ENCODE measurements at places on chromosomes 2 and 18.

DNA sequence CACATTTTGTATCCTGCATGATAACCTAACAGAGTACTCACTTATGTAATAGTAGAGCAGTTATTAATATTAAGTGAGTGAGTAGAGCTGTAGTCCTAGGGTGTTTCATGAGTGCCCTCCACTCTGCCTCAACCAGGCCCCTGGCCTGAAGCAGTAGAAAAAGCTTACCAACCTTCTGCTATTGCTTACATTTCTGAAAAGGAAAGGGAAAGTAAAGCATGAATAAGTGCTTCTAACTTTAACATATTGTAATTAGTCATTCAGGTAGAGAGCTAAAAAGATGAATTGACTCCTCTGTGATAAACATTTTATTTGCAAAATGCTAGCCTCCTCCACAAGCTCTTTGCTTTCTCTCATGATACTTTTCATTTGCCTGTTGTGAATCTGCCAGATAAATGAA, 94.7 kb upstream of the RPE start:
- no peak for DNase-seq

GRCh38 chr2:23518481-23519333, 133.7 kb downstream of the KLHL29 start:
- DNase-seq: no peak

- no peak for DNase-seq
These were observed 74.2 kb upstream of the FSIP2 start for GRCh38 chr2:185664384-185664783.

- DNase-seq: no peak
These were observed 110.6 kb downstream of the MRO start for GRCh38 chr18:50709193-50709592.

- no peak for DNase-seq
These were observed 89.4 kb downstream of the RRM2 start for GRCh38 chr2:10211844-10212422.

- no peak for DNase-seq
These were observed 269.5 kb downstream of the EIPR1 start for GRCh38 chr2:3108105-3108504.

DNA sequence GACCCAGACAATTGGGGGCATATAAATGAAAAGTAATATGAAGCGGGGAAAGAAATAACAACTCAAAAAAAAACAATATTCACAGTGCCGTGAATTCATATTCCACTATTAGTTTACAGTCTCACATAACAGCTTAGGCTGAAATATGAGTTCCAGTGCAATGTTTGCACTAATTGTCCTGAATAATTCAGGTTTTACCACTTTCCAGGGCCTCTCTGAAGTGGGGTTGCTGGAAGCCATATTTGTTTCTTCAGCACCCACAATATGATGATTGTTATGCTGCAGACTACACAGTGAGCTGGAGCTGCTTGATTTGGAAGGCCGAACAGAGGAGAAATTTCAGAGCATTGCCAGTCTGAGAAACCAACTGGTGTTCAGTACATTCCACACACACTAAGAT, 894.5 kb upstream of the ACVR2A start:
- DNase-seq: no peak

GRCh38 chr2:168568476-168569267, 112.6 kb downstream of the CERS6 start:
- no peak for DNase-seq

DNA sequence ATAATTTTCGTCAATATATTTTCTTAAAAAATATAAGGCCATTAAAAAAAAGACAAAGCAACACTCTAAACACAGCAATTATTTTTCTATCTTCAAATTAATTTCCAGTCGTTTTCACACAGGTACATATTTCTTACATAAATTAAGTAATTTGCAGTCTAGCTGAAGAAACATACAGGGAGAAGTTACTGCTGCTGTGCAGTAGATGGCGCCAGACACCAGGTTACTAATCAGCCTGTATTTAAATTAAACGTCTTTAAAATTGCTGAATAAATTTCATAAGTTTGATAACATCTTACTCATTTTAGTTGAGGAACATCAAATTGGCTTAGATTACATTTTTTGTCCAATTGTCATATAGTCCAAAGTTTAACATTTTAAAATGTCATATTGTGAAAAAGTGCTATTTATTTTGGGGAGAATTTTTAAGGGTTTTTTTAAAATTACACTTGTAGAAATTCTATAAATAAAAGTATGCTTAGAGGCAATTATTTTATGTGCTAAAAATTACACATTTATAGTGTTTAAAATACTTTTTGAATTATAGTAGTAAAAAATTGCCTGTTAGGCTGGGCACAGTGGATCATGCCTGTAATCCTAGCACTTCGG, 88.4 kb downstream of the PMAIP1 start:
- peak; percentile 66 for DNase-seq

DNA sequence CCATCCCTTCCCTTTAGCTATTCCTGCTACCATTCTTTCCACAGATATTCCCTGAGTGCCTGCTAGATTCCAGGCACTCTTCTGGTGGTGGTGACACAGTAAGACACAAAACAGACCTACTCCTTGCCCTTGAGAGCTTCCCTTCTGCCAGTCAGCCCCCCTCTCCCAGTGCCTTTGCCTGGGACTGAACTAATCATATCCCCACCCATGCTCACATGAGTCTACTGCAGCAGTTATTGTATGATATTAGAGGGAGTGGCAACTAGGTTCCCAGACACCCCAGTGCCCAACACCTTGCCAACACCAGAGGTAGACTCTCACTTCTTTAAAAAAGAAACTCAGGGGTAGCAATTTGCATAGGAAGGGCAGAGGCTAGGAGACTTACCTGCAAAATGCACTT, 7.2 kb upstream of the LBH start:
- peak; percentile 76 for DNase-seq

GRCh38 chr18:79305911-79306310, 89.8 kb upstream of the NFATC1 start:
- no peak for DNase-seq

DNA sequence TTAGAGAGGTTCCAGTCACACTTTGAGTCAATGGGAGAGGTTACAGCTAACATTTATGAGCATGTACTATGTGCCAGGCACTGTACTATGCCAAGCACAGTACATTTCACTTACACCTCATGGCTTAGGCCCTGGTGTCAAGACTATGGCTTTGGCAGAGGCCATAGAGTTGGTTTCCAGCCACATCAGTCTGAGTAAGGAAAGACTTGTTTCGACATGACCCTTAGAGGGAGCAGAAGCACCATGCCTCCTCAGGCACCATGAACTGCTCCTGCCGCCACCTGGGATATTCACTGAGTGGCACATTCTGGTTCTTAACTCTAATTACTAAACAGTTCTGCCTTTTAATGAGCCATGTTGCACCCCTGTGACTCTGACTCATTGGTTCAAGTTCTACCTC, 12.7 kb downstream of the DGUOK start:
- peak; percentile 54 for DNase-seq

Data from hematopoietic multipotent progenitor cell treated with erythropoietin and hydrocortisone succinate and interleukin-3 and kit ligand, for 6 days (in vitro differentiated cells).